NB4 (cell line): ENCODE measurements at places on chromosomes 6 and 20.
A peak's percentile ranks its signal among the peaks of the same experiment; 100 is the strongest.

DNA sequence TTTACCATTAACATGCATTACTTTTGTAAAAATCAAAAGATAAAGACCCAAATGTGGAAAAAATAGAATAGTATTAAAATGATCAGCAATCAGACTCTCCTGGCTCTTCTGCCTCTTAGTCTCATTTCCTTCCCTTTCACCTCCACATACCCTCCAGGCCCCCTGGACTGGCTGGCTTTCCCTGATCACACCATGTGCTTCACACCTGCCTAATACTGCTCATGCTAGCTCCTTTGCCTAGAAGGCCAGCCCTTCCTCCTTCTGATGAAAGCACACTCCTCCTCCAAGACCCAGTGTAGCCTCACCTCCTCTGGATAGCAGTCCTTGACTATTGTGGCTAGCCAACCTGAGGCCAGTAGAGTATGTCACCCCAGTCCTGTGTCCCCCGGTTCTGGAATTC lies 182.0 kb upstream of the HEY2 start:
- no peak for DNase-seq

- DNase-seq, result no peak
Observed at GRCh38 chr6:1839361-1839760, 229.6 kb downstream of the FOXC1 start.

- DNase-seq, result no peak
Observed at GRCh38 chr6:73642530-73642929, 11.3 kb downstream of the SLC17A5 start.

GRCh38 chr6:20948556-20948955 lies 414.3 kb downstream of the CDKAL1 start:
- no peak for DNase-seq

GRCh38 chr6:170135461-170135820 lies 155.4 kb downstream of the DLL1 start:
- no peak for DNase-seq

DNA sequence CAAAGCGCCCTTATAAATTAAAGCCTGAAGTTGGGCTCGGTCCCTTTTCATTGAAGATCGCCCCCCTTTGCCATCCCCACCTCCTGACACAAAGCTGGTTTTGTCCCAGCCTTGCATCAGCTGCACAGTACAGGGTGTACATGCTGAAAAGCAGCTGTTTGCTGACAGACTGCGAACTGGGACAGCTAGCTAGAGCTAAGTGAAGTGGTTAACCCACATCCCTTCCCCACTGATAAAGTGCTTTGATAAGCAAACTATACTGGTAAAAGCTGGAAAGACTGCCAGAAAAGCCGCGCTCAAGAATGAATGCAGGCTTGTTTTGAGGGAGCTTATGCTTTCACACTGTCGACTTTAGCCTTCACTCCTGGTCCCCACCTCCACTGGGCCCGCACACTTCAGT lies 207.3 kb downstream of the GMDS start:
- peak; percentile 49 for DNase-seq

- DNase-seq, result no peak
Observed at GRCh38 chr6:112349636-112349934, 2.5 kb downstream of the RFPL4B start.

DNA sequence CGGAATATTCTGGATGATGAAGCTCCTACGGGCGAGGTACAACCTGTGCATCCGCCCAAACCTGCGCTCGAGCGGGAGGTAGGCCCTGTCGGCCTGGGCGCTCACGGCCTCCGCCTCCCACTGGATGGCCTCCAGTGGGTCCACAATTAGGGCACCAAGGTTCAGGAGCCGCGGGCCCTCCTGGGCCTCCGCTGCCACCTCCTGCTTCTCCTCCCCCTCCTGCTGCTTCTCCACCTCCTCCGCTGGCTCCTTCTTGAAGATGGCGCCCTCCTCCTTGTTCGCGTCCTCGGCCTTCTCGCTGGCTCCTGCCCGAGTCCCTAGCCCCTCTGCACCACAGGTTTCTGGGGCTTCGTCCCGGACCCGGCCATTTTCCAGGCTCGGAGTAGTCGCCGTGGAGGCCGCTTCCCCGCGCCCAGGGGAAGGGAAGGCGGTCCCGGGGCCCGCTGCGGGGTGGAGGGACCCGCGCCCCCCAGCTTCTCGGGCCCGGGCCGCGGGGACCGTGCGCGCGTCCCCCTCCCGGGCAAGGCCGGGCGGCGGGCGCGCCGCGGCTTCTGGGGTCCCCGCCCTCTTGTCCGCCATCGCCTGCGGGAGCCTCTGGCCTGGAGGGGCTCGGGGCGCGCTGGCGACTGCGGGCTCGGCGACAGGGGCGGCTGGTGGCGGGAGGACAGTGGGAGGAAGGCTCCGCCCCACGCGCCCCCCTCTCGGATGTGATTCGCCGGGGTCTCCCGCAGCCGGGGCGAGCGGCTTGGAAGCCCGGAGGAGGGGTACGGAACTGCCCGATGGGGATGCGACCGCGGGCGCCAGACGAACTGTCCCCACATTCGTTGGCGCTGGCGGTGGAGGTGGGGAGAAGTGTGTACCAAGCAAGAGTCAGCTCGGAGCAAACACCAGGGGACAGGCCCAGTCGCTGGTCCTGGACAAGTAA lies 17.6 kb downstream of the PLAGL2 start:
- DNase-seq, result no peak

DNA sequence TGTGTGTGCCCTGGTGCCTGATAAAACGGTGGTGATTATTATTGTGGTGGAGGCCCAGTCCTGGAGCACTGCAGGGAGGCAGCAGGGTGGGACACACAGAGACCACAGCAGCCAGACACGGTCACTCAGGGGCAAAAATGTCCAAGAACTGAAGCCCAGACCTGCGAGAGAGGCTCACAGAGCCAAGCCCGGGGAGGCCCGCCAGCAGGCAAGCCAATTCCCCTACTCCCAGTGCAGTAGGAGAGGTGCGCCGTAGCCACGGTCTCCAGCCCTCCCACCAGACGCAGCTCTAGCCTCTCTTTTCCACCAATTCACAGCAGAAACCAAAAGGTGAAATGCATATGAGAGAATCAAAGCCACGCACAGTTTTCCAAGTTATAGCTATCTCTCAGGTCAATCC lies 179.4 kb upstream of the TAB2 start:
- no peak for DNase-seq

GRCh38 chr6:3664625-3665041 lies 86.9 kb downstream of the PXDC1 start:
- no peak for DNase-seq

- DNase-seq, result no peak
Observed at GRCh38 chr20:17562804-17563305, 7.0 kb upstream of the DSTN start.

DNA sequence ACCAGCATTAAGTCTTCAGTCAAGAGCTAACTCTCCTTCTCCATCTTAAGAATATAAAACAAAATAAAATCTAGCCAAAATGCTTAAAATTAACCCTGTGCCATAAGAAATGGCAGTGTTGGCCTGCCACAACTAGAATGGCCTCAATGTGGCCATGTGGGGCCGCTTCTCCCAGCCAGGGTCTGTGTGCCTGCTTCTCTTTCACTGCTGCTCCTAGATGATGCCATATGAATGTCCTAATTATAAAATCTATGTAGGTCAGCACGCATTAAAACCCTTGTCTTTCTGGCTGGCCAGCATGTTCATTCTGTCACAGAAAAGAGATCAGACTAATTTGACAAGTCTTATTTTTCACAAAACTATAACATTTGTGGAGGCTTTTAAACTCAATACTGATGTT lies 102.6 kb downstream of the C6orf118 start:
- no peak for DNase-seq

DNA sequence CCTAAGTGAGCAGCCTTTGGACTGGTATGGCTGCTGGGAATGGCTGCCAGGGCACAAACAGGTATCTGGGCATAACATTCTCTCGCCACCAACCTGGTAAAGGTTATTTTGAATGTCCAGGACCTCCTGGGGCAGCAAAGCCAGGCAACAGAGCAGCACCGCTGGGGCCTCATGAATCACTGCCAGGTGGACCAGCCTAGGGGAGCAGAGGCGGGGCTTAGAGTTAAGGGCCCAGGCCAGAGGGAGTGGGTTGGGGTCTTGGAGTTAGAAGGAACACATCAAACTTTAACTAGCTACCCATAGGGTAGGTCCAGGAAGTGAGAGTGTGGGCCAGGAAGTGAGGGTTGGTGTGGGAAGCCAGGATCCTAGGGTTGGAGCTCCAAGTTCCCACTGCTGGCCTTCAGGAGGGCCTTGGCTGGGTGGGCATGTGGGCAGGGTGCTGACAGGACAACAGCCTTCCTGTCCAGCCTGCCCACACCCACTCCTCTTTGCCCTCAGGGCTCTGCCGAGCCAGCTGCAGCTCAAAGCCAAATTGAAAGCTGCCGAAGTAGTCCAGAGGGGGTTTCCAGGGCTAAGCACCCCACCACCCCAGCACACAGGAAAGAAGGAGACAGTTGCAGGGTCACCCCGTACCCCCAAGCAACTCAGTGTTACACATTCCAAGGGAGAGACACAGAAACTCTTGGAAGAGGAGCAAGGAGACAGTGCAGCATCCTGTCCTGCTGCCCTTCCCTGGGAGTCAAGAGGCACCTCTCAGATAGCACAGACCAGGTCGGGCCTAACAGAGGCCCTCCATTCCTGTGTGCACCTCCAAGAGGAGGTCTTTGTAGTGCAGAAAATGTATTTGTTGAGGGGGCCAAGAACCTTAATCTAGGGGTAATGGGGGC lies 2.6 kb downstream of the NFKBIE start:
- no peak for DNase-seq

DNA sequence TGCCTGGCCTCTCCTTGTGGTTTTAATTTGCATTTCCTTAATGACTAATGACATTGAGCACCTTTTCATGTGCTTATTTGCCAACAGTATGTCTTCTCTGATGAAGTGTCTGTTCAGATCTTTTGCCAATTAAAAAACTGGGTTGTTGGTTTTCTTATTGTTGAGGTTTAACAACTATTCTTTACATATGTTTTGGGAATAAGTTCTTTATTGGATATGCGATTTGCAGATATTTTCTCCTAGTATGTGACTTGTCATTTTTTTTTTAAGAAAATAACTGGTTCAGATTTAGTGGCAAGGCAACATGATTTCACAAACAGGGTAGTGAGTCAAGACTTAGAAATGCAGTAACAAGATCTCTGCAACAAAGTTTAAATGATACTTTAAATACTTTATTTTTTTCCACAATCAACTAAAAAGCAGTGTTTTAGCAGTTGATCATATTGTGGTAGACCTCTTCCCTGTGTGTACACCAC lies 67.8 kb downstream of the TIAM2 start:
- DNase-seq, result no peak

DNA sequence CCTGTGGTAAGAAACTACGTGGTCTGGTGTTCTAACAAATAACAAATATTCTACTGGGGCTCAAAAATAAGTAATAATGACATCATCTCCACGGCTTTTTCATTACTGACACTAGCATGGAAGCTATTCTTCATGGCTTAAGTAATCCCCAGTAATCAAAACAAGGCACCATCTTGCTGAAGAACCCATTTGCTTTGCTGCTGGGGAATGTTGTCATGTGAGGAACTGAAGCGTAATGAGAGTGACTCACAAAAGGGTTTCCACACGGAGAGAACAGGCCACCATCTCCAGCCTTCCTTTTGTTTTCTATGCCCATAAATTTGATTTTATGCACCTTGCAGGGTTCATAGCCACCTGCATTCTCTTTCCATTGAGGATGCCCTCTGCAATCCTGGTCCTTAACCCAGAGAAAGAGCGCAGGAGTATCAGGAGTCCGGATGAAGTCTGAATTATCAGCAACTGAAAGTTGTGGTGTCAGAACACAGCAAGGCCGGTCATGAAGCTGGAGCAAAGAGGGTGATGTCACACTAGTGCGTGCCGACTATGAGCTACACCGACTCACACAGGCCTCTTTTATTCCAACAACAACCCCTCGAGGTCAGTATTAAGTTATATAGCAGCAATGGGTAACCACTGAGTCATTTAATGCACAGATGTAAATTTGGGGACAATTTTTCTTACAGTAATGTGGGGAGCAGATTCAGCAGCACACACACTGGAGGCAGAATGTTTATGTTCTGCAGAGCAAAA lies 173.7 kb upstream of the SSTR4 start:
- DNase-seq, result no peak

DNA sequence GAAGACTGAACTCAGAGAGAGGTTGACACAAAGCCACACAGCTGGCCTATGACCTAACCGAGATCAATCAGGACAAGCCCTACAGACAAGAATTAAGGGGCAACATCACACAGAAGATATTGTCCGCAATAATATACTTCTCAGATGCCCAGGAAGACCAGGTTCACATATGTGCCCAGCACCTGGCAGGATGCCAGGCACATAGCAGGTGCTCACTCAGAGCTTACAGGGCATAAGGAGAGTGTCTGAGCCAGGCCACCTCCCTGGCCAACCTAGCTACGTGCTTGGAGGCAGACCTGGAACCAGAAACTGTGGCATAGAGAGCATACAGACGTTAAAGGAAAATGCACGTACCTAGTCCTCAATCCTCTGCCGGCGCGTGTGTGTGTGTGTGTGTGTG lies 87.0 kb upstream of the LRFN2 start:
- no peak for DNase-seq

DNA sequence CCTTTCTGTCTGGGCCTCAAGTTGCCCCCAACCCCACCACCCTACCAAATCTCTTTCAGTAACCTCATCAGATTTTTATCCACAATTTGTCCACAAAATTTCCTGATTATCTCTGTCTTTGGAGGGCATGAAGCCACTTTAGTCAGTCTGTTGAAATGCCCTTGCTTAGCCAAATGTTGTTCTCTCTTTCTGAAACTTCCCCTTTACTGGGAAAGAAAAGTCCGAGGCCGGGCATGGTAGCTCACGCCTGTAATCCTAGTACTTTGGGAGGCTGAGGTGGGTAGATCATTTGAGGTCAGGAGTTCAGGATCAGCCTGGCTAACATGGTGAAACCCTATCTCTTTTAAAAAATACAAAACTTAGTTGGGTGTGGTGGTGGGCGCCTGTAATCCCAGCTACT lies 33.8 kb downstream of the TOMM6 start:
- no peak for DNase-seq

DNA sequence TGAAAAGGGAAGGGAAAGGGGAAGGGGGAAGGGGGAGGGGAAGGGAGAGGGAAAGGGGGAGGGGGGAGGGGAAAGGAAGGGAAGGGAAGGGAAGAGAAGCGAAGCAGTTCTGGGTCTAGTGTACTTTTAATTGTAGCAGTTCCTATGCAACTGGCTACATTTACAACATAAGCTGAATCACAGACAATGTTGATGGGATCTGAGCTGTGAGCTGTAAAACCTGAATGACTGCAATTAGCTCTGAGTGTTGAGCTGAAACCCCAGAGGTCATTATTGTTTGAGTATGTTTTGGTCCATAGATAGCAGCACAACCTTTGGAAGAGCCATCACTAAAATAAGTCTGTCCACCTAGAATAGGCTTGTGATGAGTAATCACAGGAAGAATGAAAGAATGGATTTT lies 7.2 kb upstream of the ABHD12 start:
- no peak for DNase-seq

DNA sequence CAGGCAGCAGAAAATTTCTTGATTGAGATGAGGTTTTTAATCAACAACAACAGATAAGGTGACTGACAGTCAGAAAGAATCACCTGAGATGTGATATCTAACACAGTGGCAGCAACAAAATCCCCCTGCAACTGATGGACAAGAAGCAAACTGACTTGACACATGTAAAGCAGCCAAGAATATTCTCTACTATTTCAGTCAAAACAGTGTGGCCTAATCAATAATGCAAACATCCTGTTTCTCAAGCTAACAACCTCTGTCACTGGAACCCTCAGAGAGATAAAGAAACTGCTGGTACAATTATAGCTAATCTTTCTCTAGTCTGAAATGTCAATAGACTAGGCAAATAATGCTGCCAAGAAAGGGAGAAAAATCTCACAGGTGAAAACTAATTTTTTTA lies 4.6 kb upstream of the CGA start:
- DNase-seq, result no peak
